ENCODE measurements at places on chromosomes 2 and 18.

DNA sequence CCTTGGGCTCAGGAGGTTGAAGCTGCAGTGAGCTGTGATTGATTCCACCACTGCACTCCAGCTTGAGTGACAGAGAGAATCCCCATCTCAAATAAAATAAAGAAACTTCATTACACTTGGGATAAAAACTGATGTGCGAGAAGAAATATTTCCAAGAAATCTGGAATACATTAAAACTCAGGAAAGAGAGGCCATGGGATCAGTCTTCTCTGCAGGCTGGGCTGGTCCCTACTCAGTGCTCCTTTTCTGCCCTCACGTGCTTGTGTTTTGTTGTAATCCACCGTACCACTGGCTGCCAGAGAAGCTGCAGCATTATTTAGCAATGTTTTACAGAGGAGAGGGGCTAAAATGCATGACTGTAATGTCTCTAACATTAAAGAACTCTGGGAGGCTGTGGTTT, 282.0 kb downstream of the SLC8A1 start:
- DNase-seq = no peak

DNA sequence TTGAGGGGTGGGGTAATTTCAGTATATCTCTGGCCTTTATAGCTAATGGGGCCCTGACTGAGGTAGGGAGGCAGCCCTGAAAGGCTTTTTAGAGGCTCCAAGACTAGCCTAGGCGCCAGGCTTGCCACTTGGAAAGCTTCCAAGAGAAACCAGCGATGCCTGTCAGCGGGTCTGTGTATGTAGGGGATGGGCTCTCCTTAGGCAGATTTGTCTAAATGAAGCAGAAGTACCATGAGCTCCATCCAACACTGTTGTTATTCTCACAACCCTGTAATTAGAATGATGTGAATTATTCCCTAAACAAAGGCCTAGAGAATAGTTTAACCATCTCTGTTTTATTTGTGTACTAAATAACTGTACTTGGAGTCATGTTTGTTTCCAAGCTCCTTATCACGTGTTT, 138.1 kb downstream of the B3GNT2 start:
- no peak for DNase-seq

DNA sequence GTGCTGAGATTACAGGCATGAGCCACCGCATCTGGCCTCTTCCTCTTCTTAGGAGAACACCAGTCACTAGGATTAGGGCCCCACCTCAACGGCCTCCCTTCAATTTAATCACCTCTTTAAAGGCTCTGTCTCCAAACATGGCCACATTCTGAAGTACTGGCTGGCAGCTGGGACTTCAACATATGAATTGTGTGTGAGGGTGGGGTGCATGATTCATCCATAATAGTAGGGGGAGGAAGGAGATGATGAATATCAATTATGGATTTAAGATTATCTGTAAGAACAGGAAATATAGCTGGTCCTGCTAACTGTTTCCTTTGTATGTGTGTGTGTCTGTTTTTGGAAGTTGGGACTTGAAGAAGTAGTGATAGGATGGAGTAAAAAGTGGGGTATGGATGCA, 14.7 kb upstream of the EPG5 start:
- no peak for DNase-seq

- DNase-seq = no peak
Observed at GRCh38 chr2:35858216-35858615, 497.4 kb upstream of the CRIM1 start.

DNA sequence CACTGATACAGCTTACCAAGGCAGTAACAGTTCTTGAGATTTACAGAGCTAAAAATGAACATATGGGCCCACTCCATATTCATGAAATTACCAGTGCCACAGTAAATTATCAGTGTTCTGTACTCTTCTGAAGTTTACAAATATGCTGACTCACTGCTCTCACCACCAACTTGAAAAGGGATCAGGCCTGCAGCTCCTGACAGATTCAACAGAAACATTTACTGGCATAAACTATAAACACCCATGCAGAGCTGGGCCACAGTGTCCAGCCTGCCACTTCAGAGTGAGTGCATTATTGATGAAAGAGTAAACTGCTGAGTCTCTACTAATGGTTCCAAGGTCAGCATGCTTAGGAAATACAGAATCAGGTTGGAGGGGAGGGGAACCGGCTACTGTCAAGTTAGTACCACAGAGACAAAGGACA, 83.1 kb downstream of the FARSB start:
- DNase-seq = no peak

- DNase-seq = no peak
Observed at GRCh38 chr2:174581491-174581890, 16.1 kb downstream of the WIPF1 start.

DNA sequence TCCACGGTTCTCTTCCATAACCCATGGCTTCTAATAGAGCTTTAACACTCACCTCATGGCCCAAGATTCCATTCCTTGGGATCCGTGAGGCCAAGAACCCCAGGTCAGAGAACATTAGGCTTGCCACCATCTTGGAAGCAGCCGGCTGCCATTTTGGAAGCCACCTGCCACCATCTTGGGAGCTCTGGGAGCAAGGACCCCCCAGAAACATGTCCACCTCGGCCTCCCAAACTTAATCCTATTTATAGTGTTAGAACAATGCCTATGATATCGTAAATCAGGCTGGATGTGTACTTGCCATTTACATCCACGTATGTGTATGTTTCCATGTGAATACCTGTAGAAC, 39.9 kb upstream of the HAAO start:
- DNase-seq = no peak

GRCh38 chr2:208189069-208189809, 591 bp downstream of the C2orf80 start:
- DNase-seq = no peak

GRCh38 chr2:13725945-13726344, 906.6 kb upstream of the LRATD1 start:
- no peak for DNase-seq

DNA sequence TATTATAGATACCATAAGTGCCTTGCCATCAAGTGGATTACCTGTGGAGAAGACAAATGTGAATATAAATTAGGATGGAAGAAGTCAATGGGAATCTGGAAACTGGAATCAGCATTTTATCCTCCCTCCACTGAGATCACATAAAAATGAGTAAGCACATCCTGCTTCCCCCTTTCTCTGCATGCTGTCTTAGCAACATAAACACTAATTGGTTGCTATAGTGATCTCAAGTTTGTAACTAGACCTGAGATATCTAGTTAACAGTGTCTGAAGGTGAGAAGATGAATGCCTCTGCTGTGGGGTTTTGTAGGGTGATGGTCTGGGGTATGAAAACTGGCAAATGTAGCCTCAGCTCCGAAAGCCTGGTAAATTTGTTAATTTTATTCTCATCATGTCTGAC, 1357.5 kb upstream of the CELF4 start:
- DNase-seq = no peak

DNA sequence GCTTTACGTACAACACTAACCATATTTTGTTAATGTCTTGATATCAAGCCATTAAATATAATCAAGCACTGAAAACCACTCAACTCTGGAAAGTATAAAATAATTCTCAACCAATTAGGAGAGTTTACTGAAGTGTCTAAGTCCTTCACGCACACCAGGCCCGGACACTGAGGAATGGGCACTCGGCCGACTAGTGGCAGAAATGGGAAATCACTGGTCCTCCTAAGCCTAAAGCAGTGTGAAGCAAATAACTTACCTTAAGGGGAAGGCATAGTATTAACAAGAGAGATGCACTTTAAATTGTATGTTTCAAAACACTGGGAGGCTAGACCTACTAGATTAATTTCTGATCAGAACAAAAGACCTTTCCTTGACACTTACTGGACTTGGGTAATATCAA, 45.7 kb downstream of the FAM210A start:
- DNase-seq = no peak

DNA sequence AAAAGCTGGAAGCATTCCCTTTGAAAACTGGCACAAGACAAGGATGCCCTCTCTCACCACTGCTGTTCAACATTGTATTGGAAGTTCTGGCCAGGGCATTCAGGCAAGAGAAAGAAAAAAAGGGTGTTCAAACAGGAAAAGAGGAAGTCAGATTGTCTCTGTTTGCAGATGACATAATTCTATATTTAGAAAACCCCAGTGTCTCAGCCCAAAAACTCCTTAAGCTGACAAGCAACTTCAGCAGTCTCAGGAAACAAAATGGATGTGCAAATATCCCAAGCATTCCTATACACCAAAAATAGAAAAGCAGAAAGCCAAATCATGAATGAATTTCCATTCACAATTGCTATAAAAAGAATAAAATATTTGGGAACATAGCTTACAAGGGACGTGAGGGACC, 11.1 kb downstream of the SLC8A1 start:
- DNase-seq = no peak

GRCh38 chr2:134440336-134440909, 186.6 kb downstream of the MGAT5 start:
- no peak for DNase-seq

DNA sequence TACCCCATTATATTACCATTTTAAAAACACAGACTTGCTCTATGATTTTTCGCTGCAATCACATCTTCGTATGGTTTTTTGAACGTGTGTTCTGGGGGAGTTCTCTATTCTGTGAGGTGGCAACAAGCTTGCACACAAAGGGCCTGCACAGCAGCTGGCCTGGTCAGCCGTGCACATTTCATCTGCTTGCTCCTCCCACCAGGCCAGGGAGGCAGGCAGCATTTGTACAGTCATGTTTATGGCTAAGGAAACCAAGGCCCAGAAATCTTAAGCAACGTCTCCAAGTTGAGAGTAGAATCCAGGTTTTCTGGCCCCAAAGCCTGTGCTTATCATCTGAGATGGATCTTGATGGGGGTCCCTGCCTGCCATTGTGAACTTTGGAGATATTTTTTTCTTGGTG, 106.4 kb upstream of the SMIM21 start:
- DNase-seq = no peak

DNA sequence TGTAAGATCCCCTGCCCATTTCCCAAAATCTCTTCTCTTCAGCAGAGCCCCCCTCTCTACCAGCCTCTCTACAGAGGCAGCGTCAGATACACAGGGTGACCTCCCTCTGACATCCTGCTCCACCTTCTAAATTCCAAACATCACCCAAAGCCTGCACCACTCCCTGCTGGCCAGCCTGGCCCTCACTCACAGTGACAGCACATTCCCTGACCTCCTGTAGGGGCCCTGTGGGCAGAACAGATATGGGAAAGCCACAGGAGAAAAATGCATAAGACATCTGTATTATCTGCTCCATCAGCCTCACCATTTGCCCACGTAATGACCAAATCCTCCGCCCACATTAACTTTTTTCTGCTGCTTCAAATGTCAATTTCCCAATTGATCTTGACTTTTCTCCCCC, 40.6 kb downstream of the TRABD2A start:
- no peak for DNase-seq

DNA sequence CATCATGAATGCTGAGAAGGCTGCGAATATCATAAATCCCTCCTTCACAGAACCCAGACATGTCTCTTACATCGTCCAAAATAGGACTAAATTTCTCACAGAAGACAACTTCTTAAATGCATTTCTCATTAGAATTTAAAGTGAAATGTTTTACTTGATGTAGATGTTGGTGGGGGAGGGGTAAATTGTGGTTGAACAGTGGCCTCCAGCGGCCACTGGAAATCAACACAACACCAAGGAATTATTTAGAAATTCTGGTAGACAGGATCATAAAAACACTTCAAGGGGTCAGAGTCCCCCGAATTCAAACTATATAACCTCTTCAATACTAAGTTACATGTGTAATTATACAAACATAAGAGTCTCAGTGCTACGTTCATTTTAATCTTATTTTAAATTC, 135.9 kb downstream of the ABCA12 start:
- no peak for DNase-seq

- no peak for DNase-seq
Observed at GRCh38 chr2:158685646-158686045, 109.5 kb upstream of the DAPL1 start.

DNA sequence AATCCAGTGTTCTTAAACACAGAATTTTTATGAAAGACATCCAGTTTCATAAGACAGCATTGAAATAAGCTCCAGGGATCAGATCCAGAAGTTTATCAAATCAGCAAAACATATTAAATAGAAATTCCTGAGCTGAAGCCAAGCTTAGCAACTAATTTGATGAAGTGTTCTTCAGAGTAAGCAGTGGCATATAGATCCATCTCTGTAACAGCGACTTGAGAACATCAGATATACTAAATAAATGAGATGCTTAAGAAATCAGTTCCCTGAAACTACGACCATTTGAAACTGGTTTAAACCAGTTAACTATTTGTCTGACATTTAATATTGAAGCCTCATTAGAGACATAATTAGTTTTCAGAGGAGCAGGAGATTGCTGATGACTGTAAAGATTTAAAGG, 34.1 kb downstream of the PPP1R1C start:
- no peak for DNase-seq

DNA sequence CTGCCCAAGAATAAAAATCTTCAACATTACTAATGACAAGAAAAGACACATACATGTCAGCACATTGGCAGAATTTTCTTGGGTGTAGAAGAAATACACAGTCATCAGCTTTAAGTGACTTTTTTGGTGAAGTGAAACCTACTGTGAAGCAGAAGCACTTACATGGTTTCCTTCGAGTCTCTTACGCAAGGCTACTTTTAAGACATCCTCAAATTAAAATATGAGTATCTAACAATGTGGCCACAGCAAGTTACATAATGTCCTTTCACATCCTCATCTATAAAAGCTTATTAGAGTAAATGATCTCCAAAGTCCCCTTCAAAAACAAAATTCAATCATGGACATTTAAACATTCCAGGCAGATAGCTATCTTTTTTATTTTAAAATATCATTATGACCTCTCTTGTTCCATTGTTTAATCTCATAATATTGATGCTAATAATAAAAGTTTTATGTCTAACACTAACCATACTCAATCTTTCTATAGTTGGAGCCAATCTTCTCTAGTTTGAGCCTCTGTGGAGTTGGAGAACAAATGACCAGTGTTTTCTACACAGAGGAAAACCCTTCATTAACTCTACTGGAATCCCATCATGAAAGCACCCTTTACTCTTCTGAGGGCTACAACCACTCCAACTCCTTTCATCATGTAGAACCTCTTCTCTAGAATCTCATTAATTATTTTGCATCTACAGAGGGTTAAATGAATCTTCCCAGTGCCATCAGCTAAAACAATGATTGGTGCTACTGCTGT, 182.2 kb upstream of the ZFP36L2 start:
- DNase-seq = no peak
